ENCODE measurements at places on chromosomes 4 and X.
A peak's percentile ranks its signal among the peaks of the same experiment; 100 is the strongest.

DNA sequence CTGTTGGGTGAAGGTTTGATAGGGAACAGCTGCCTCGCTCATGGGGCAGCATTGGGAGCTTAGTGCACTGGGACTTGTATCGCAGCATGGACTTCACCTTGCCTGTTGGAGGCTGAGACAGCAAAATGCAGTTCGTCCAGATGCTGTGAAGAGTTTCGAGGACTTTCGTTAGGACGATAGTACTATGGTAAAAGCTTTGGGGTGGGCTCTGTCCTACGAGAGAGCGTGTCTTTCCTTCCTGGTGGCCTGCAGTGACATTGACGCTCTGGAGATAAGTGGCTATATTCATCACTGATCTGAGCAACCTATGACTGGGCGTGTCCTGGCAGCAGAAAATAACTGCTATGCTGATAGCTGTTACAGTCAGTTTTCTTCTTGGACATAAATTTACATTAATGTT lies 44.8 kb downstream of the ARHGAP10 start:
- no peak for DNase-seq

- no peak for DNase-seq
These were observed 66.1 kb upstream of the SOD3 start for GRCh38 chr4:24729119-24729730.

- DNase-seq, result no peak
These were observed 145.9 kb upstream of the ZFP42 start for GRCh38 chr4:187849556-187850225.

GRCh38 chr4:14178421-14178820 lies 550.9 kb upstream of the BOD1L1 start:
- DNase-seq, result peak; percentile 22

GRCh38 chr4:154349829-154350228 lies 141.8 kb downstream of the DCHS2 start:
- DNase-seq, result no peak

DNA sequence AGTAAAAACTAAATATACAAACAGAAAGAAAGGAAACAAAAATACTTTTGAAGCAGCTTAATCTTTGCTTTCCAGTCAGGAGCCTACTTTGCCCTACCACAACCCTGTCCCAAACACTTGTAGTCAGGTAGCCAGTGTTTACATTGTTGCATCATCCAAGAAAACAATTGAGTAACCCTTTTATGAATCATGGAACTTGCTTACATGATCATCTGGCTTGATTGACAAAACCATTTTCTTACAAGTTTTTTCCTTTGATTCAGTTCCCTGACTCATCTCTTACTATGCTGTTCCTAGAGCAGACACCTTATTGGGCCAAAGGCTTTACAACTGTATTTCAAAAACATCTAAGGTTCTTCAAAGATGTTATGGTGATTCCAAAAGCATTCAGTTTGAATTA lies 740.1 kb downstream of the KLHL13 start:
- DNase-seq, result no peak

DNA sequence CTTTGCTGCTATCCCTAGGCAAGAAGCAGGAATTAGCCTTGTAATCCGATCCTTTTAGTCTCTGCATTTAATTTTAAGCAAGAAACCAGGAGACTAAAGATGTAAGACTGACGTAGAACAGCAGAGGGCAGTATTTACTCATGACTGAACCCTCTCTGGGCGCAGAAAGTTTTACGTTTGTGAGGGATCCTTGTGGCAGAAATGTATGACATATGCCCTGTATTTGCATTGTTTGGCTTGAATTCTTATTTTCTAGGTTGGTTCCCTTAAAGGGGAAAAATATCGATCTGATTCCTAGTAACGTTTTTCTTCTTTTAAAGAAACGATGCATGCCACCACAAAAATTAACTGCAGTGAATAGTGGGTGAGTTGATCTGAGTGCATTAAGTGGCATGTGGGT lies 1.3 kb upstream of the FAT4 start:
- peak; percentile 62 for DNase-seq

GRCh38 chr4:42519803-42520417 lies 122.6 kb downstream of the SHISA3 start:
- DNase-seq, result peak; percentile 51

DNA sequence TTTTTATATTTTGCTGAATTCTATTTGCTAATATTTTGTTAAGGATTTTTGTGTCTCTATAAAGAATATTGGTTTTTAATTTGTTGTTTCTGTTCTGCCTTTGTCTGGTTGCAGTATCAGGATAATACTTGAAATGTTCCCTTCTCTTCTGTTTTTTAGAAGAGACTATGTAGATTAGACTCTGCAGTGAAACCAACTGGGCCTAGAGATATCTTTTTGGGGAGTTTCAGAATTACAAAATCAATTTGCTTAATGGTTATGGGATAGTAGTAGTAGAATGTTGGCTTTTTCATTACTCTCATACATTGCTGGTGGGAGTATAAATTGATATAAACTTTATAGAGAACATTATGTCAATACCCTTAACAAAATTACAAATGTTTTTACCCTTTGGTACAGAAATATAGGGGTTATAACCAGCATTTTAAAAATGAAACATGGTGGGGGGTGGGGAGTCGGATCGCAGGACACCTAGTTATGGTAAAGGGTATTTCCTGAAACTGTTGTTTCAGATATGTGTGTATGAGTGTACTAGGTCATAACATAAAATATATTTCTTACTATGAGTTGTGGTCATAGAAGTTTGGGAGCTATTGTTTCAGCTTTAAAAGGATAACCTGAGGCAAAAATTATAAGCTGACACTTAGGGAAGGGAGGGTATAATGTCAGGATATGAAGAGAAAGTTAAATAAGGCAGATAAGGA lies 29.0 kb downstream of the CLOCK start:
- no peak for DNase-seq

DNA sequence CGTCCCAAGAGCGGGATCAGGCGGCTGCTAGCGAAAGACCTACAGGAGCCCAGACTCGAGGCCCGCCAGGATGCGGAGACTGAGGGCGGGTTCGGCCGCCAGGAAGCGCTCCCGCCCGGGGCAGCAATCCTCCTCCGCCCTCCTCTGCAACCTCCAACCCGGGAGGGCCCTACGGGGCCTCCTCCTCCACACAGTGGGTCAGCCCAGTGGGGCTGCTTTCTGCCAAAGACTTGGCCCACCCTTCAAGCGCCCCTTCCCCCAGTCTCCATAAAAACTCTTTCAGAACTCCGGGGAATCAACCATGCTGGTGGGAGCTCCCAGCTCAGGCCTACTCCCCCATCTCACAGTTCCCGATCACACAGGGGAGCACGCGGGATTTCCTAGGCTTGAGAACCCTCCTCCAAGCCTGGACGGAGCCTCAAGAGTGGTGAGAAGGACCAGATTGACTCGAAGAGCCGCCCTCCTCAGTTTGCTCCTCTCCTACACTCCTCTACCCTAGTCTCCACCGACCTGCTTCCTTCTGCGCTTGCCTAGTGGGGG lies 77.5 kb downstream of the RLIM start:
- no peak for DNase-seq

DNA sequence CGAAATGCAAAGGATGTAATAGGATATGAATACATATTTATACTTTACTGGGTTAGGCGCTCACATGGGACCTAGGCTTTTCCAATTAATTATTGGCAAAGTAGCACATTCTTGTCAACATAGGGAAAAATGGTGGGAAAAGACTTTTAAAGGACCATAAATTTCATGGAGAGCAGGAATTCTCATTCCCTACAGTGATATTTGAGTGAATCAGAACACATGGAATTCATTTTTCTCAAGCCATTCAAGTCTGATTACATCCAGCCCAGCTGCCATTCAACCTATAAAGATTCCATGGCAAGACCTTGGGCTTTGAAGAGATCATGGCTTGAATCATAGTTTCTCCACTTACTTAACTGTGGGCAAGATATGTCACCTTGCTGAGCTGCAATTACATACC lies 150.4 kb downstream of the SOWAHB start:
- DNase-seq, result no peak

DNA sequence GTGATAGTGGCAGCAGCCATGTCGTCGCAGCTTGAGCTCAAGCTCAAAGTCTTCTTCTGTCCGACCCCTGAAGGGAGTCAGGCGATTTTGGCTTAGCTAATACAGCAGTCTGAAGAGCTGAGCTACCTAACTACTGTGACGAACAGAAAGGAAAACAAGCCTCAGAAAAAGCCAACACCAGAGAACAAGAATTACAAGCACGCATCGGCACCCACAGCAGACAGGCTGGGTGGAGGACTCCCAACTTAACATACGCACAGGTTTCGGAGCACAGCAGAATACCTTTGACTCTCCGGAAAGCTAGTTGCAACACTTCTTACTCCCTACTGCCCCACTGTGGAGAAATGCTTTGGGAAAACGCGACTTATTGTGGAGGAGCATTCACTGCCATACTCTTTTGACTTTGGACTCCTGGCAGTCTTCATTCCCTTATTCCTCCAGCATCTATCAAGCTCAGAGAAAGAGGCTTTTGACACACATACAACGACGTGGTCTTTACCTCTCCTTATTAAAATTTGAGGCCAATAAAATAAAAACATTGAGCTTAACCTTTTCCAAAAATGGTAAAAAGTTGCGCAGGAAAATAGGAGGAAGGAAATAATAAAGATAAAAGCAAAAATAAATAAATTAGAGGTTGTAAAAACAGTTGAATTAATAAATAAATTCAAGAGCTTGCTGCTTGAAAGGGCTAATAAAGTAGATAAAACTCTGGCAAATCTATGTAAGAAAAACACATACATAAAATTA lies 41.3 kb upstream of the GPC3 start:
- peak; percentile 65 for DNase-seq

- no peak for DNase-seq
These were observed 31.7 kb downstream of the AGA start for GRCh38 chr4:177410566-177410965.

DNA sequence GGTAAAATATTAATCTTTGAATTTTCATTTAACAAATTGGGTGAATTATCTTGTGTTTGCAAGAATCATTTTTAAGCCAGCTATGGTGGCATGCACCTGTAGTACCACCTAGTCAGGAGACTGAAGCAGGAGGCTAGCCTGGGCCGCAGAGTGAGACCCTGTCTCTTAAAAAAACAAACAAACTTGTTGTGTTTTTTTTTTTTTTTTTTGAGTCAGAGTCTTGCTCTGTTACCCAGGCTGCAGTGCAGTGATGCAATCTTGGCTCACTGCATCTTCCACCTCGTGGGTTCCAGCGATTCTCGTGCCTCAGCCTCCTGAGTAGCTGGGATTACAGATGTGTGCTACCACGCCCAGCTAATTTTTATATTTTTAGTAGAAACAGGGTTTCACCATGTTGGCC lies 2.2 kb downstream of the TXLNG start:
- no peak for DNase-seq

- DNase-seq, result no peak
These were observed 1.5 kb downstream of the PRPS2 start for GRCh38 chrX:12792711-12793110.

Measured in mucosa of gallbladder (tissue), 1 donor.